HFFc6 (cell line): ENCODE measurements at places on chromosomes 16 and 17. TPM values are rescaled to one million over a fixed set of nuclear protein-coding genes. Genes with fewer than 3 reads are reported as not detected.

DNA sequence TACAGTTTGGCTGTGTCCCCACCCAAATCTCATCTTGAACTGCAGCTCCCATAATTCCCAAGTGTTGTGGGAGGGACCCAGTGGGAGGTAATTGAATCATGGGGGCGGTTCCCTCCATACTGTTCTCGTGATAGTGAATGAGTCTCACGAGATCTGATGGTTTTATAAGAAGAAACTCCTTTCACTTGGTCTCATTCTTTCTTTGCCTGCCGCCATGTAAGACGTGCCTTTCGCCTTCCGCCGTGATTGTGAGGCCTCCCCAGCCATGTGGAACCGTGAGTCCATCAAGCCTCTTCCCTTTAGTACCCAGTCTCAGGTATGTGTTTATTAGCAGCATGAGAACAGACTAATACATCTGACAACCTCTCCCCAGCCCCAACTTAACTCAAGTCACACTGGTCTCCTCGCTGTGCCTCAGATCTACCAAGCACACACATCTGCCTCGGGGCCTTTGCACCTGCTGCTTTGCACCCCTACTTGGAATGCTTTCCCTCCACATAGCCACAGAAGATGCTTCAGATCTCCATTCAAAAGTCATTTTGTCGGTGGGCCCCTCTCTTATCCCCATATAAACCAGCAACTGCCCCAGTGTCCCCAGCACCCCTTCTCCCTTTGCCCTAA lies 74.4 kb downstream of the RPH3AL start:
- peaks cover 5% of the 10 kb centered on the region for H3K36me3 ChIP-seq
- H3K27me3 ChIP-seq = peaks cover 39% of the 10 kb centered on the region
- DNase-seq = no peak

DNA sequence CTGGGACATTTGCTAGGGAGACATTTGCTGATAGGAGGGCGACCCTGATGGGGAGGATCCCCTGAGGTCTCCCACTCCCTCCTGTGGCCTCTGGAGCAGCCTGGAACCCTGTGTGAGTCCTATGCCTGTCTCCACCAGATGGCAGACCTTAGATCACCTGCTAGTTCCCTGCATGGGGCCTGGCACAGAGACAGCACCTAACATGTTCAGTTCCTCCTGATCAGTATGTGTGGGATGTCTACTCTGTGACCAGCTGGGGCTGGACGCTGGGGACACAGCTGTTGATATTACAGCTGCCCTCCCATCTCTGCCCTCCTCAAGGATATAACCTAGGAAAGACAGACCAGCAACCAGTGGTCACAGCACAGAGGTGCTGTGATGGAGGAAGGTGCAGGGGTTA lies 1.1 kb upstream of the ADCY7 start:
- peaks cover 5% of the 10 kb centered on the region; the same call in 1 of the 2 replicates for H3K27me3 ChIP-seq
- peak overlapping the region; percentile 16; the same call in 1 of the 2 replicates for H3K4me3 ChIP-seq
- H3K36me3 ChIP-seq = peaks cover 4% of the 10 kb centered on the region
- DNase-seq = peak; percentile 13
- peak overlapping the region; percentile 78 for H3K27ac ChIP-seq

DNA sequence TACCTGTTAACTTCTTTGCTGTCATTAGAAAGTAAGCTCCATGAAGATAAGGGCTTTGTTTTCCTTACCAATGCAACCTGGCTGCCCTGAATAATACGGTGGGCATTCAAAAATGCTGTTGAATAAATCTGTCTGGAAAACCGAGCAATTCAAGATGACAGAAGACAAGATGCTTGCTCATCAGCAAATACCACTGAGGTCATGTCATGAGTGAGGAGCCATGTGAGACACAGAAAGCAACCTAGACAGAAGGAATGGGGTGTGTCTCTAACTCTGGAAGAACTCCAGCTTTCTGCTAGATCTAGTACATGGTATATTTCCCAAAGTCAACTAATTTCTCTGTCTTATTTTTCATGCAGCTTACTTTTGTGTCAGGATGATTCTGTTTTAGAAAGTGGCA lies 64.2 kb downstream of the STH start:
- peaks cover 30% of the 10 kb centered on the region for H3K36me3 ChIP-seq
- H3K27me3 ChIP-seq = peaks cover 3% of the 10 kb centered on the region; the same call in 1 of the 2 replicates
- peak; percentile 90 for DNase-seq
- 0 out of 2 replicates have a peak overlapping the region, but pooled peaks have one; percentile 42 for H3K4me3 ChIP-seq
- H3K4me1 ChIP-seq = peaks cover 34% of the 10 kb centered on the region

DNA sequence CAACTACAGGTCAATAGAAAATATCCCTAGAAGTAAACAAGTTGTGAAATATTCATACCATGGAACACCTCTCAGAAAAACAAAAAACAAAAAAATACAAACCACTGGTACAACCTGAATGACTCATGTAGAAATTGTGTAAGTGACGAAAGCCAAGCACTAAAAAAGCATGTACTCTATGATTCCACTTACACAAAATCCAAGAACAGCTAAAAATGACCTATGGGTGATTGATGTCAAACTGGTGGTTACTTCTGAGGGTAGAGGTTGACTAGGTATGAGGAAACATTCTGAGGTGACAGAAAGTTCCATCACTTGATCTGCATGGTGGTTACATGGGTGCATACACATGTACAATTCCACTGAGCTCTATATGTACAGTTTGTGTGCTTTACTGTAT lies 31.1 kb downstream of the DHRS7C start:
- H3K4me3 ChIP-seq = no peak overlapping the region
- no peaks in the 10 kb centered on the region for H3K36me3 ChIP-seq
- no peaks in the 10 kb centered on the region for H3K4me1 ChIP-seq
- H3K27ac ChIP-seq = no peak overlapping the region
- no peak for DNase-seq

- H3K36me3 ChIP-seq = no peaks in the 10 kb centered on the region
- H3K27ac ChIP-seq = no peak overlapping the region
- H3K4me1 ChIP-seq = peaks cover 6% of the 10 kb centered on the region; the same call in 1 of the 2 replicates
- H3K4me3 ChIP-seq = no peak overlapping the region
- DNase-seq = no peak
Observed at GRCh38 chr17:67278363-67278762, 33.4 kb upstream of the HELZ start.

- DNase-seq = no peak
- no peak overlapping the region for H3K27ac ChIP-seq
- no peaks in the 10 kb centered on the region for H3K4me1 ChIP-seq
- H3K36me3 ChIP-seq = no peaks in the 10 kb centered on the region
- no peak overlapping the region for H3K4me3 ChIP-seq
Observed at GRCh38 chr16:360698-361336, 8.3 kb upstream of the AXIN1 start.

GRCh38 chr17:62109378-62109902 lies 44.4 kb upstream of the MED13 start:
- H3K36me3 ChIP-seq = no peaks in the 10 kb centered on the region
- no peak overlapping the region for H3K4me3 ChIP-seq
- H3K27ac ChIP-seq = no peak overlapping the region
- peaks cover 7% of the 10 kb centered on the region; the same call in 1 of the 2 replicates for H3K4me1 ChIP-seq

DNA sequence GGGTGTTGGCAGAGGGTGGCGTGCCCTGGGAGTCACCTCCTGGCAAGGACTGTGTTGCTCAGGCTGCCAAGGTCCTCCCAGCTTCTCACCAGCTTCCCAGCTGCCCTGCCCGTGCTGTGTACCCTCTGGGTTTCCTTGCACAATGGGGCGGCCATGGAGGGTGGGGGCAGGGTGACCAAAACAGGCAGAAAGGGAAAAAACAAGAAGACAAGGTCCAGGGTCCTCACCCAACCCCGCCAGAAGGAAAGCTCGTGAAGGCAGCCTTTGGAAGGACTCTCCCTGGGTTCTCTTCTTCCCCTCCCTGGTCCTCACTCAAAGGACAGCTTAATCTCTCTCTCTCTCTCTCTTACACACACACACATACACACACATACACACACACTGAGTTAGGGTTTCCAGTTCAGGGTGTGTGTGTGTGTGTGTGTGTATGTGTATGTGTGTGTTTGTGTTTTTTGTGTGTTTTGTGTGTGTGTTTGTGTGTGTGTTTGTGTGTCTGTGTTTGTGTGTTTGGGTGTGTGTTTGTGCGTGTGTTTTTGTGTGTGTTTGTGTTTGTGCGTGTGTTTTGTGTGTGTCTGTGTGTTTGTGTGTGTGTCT lies 2.0 kb downstream of the SLC13A5 start:
- H3K27me3 ChIP-seq = peaks cover 45% of the 10 kb centered on the region
- H3K4me3 ChIP-seq = no peak overlapping the region
- no peaks in the 10 kb centered on the region for H3K4me1 ChIP-seq
- DNase-seq = no peak
- H3K36me3 ChIP-seq = no peaks in the 10 kb centered on the region; the same call in 1 of the 2 replicates
- H3K27ac ChIP-seq = no peak overlapping the region

DNA sequence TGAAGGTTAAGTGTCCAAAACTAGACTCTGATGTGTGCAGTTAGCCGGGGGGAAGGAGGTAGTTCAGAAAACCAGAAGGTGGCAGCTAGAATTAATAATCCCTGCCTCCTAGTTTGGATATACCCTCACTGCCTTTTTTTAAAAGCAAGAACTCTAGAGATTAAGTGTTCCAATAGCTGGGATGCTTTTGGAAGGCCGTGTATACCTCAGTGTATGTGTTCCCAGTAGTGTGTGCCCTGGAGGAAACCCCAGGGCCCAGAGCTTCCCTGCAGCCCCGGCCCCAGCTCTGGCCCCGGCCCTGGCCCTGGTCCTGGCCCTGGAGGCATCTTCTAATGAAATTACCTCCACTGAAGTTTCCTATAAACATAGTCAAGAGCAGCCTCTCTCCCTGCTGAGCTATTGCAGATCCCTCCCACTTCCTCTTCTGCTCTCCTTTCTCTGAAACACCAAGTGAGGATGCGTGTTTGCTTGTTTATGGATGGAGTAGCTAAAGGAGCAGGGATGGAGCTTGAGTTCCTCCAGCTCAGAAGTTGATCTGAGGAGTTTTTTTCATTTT lies 130.7 kb downstream of the PRKCA start:
- peak overlapping the region; percentile 88 for H3K4me3 ChIP-seq
- peaks cover 2% of the 10 kb centered on the region for H3K36me3 ChIP-seq
- H3K27me3 ChIP-seq = no peaks in the 10 kb centered on the region; the same call in 1 of the 2 replicates
- DNase-seq = peak; percentile 30
- H3K27ac ChIP-seq = peak overlapping the region; percentile 98

GRCh38 chr16:78461087-78461486 lies 361.6 kb downstream of the WWOX start:
- no peaks in the 10 kb centered on the region for H3K27me3 ChIP-seq
- no peak for DNase-seq
- H3K4me3 ChIP-seq = no peak overlapping the region
- no peak overlapping the region for H3K27ac ChIP-seq
- H3K4me1 ChIP-seq = no peaks in the 10 kb centered on the region
- H3K36me3 ChIP-seq = 0 out of 2 replicates have a peak, but pooled peaks cover 5% of the 10 kb centered on the region

DNA sequence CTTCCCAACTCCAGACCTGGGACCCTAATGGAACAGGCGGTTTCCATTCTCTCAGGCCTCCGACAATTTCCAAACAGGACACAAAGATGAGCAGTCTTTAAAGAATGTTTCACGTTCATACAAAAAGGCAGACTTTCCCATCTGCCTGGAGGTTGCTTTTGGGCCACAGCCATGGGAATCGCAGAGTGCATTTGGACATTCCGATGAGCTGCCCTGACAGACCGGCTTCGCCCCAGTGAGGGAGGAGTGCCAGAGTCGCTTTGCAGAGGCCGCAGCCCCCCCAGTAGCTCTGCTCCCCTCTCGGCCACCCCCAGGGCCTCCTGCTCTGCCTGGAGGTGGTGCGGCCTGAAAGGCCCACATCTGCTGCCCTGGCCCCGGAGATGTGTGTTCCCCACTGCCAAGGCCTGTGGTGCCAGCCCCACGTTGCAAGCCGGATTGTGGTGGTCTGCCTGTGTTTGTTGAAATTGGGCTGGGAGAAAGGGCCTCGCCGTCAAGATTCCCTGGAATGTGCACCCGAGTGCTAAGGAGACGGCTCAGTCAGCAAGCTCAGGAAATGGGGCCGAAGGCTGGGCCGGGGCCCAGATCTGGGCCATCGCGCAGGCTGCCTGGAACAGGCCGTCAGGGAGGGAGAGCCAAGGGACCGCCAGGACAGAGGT lies 89.8 kb downstream of the C16orf95 start:
- H3K36me3 ChIP-seq = peaks cover 5% of the 10 kb centered on the region
- H3K4me1 ChIP-seq = peaks cover 17% of the 10 kb centered on the region
- peak; percentile 19 for DNase-seq
- H3K27ac ChIP-seq = peak overlapping the region; percentile 78

DNA sequence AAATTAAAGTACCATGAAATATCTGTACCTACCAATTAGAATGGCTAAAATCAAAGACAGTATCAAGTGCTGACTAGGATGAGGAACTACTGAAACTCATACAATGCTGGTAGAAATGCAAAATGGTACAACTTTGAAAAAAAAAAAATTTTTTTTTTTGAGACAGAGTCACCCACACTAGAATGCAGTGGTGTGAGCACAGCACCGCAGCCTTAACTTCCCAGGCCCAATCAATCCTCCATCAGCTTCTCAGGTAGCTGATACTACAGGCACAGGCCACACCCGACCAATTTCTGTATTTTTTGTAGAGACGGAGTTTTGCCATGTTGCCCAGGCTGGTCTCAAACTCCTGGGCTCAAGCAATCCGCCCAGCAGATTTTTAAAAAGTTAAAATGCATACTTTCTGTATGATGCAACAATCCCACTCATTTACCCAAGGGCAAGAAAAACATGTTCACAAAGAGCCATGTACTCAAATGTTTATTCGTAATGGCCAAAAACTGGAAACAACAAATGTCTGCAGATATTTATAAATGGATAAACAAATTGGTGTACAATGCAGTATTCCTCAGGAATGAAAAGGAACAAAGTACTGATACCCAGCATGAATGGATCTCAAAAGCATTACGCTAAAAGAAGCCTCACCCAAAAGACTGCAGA lies 8.7 kb downstream of the SMURF2 start:
- H3K4me1 ChIP-seq = peaks cover 82% of the 10 kb centered on the region
- H3K4me3 ChIP-seq = peak overlapping the region; percentile 82
- peak; percentile 59 for DNase-seq
- peaks cover 38% of the 10 kb centered on the region for H3K36me3 ChIP-seq
- peak overlapping the region; percentile 91 for H3K27ac ChIP-seq

DNA sequence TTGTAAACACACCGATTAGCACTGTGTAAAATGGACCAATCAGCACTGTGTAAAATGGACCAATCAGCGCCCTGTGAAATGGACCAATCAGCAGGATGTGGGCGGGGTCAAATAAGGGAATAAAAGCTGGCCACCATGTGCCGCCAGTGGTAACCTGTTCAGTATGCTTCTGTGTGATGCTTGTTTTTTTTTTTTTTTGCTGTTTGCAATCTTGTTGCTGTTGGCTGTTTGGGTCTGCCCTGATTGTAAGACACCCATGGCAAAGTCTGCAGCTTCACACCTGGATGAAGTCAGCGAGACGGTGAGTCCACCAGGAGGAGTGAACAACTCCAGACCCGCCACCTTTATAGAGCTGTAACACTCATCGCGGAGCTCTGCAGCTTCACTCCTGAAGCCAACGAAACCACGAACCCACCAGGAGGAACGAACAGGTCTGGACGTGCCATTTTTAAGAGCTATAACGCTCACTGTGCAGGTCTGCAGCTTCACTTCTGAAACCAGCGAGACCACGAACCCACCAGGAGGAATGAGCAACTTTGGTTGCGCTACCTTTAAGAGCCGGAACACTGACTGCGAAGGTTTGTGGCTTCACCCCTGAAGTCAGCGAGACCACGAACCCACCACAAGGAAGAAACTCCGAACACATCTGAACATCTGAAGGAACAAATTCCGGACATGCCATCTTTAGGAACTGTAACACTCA lies 85.0 kb upstream of the MED9 start:
- H3K27ac ChIP-seq = no peak overlapping the region
- peaks cover 15% of the 10 kb centered on the region for H3K27me3 ChIP-seq
- no peaks in the 10 kb centered on the region for H3K4me1 ChIP-seq
- H3K36me3 ChIP-seq = peaks cover 7% of the 10 kb centered on the region; the same call in 1 of the 2 replicates

UMOD gene
- total RNA-seq = not detected in 3 replicates

MT1M gene
- 0.41 TPM in 1 of 3 replicates, not detected in the others for total RNA-seq

EXOC7 gene
- 139 to 153 TPM (median 143 TPM) in 3 replicates for total RNA-seq

FNDC8 gene
- total RNA-seq = not detected in 2 replicates

HASPIN gene
- total RNA-seq = 3.8 to 7.5 TPM (median 7.0 TPM) in 3 replicates

RND2 gene
- 0.16 to 0.43 TPM (median 0.20 TPM) in 3 replicates for total RNA-seq
